CD8-positive, alpha-beta memory T cell (primary cell): ENCODE measurements at places on chromosomes 5 and 9. TPM values are rescaled to one million over a fixed set of nuclear protein-coding genes. Genes with fewer than 3 reads are reported as not detected.

IFNA13 gene
- not detected for total RNA-seq

PCDHA1 gene
- not detected for total RNA-seq

CNTNAP3B gene
- not detected for total RNA-seq

OCLN gene
- 0.68 TPM for total RNA-seq

SLC6A7 gene
- not detected for total RNA-seq

SGCD gene
- total RNA-seq = 0.11 TPM

DNA sequence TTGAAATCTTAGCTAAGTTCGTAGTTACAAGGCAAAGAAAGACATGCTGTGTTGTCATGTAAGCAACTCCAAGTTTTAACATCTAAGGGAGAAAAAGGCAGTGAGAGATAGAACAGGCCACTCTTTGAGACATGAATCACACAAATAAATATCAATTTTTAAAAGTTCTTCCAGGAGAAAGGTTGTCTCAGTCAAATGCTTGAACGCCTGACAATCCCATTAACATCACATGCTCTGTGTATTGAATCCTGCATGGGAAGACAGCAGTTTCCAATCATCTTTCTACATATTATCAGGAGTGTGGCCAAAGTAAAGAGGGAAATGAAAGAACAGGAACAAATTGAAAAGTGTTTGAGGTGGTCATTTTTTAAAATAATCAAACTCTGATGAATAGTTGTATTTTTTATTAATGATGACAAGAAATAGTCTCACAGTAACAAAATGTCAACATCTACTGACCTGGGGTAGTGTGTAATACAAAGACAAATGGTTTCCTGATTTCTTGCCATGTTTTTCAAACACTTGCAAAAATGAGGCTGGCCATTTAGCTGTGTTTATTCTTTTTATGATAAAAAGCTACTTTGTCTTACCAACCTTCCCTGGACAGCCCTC lies 6.4 kb upstream of the C6 start:
- H3K4me1 ChIP-seq = no peaks in the 10 kb centered on the region
- no peaks in the 10 kb centered on the region for H3K36me3 ChIP-seq
- no peaks in the 10 kb centered on the region for H3K27me3 ChIP-seq
- no peak overlapping the region for H3K4me3 ChIP-seq
- DNase-seq = no peak
- H3K27ac ChIP-seq = no peak overlapping the region

DNA sequence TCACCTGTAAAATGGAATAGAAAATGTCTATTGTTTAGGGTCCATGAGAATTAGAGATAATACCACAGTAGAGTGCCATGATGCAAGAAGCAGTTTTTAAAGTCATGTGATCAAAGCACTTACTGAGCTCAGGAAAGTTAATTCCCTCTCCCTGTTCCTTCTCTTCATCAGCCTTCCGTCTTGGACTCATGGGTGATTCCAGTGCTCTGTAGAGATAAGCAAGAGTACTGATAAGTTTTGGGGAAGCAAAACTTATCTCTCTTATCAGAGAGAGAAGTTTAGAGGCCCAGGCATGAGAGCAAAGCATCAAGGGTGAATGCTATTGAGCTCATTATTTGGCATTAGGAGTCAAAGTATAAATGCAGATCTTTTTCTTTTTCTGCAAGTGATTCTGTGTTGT lies 410.1 kb downstream of the AGTPBP1 start:
- H3K4me1 ChIP-seq = no peaks in the 10 kb centered on the region
- H3K27ac ChIP-seq = no peak overlapping the region
- no peaks in the 10 kb centered on the region for H3K27me3 ChIP-seq

DNA sequence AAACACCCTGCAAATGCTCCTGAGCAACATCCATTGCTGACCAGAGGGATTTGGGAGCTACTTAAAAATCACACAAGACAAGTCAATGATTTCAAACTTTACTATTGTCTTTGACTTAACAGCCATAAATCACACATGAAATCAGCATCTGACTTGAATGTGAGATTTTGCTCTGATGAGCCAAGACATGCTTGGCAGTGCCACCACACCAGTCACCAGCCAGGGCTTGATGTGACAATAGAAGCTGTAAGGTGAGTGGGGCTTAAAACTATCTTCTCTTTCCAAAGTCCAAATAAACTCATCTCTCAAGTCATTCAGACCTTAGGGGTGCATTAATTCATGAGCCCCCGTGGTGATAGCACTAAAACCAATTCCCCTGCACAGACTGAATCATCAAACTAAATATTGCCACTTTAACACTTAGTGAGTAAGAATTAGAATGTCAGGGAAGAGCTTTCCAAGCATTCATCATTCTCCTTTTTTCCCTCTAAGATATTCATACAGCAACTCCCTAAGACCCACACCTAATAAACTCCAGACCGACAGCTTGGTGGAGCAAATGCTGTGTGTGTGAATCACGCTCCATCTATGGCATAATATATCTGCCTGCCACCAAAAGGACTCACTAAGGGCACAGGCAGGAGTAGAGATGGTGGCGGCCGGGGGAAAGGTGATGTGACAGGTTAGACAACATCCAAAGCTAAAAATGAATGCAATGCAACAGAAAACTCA lies 119.4 kb downstream of the SPOCK1 start:
- H3K36me3 ChIP-seq = no peaks in the 10 kb centered on the region
- H3K27ac ChIP-seq = no peak overlapping the region
- no peak for DNase-seq
- H3K4me3 ChIP-seq = no peak overlapping the region
- H3K27me3 ChIP-seq = no peaks in the 10 kb centered on the region
- no peaks in the 10 kb centered on the region for H3K4me1 ChIP-seq

GRCh38 chr5:62475072-62475471 lies 62.5 kb downstream of the IPO11 start:
- H3K36me3 ChIP-seq = peaks cover 4% of the 10 kb centered on the region
- no peaks in the 10 kb centered on the region for H3K4me1 ChIP-seq
- no peaks in the 10 kb centered on the region for H3K27me3 ChIP-seq
- no peak overlapping the region for H3K27ac ChIP-seq

DNA sequence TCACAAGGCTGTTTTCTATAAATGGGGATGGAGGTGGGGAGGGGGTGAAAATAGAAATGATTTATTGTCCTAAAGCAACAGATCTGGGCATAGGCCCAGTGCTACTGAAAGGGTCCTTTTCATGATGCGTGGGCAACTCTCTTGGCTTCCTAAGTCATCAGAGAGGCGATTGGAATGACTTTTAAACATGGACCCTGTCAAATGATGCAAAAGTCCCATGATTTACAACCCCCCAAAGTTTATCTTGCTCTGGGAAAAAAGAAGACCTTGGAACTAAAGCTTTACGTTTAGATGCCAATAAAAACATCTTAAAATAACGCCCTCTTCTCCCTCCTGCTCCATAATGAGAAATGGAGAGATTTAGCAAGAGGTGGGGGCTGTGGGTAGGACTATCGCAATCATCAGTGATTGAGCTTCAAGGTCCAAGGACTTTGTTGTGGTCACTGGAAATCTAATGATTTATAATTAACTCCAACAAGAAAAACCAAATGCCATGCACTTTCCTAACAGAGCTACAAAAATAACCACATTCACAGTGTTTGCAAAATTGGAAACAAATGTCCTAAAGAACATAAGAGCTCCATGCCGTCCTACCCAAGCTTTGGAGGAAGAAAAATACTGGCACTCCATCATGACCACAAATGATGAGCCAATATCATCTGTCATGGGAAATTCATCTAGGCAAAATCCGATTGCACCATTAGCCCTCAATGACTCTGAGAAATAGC lies 167.5 kb upstream of the CLINT1 start:
- no peak for DNase-seq
- H3K4me3 ChIP-seq = no peak overlapping the region
- H3K27me3 ChIP-seq = no peaks in the 10 kb centered on the region
- no peak overlapping the region for H3K27ac ChIP-seq

DNA sequence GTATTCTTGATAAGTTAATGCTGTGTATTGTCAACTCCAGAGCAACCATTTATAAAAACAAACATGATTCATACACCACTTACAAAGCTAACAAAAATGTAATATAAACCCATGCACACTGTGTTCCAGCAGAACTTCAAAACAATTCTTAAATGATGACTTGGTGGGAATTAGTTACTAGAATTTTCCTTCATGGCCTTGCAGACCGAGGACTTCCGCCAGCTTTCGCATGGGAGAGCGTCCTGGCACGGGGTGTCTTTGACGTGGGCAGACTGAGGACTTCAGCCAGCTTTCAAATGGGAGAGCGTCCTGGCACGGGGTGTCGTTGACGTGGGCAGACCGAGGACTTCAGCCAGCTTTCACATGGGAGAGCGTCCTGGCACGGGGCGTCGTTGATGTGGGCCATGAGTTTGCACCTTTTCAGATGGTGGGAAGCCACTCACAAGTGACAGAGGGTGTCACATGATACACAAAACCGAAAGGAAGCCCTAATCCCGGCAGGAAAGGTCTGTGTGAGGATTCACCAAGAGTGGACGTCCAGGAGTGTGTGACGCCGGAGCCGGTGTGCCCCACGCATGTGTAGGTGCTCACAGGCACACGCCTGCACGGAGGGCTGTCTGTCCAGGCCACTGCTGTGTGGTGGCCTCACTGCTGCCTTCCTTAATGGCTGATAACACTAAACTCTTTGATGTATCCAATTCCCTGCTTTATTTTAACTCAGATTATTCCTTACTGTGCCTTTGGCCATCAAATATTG lies 211.3 kb upstream of the IRX4 start:
- no peaks in the 10 kb centered on the region for H3K36me3 ChIP-seq
- H3K4me1 ChIP-seq = no peaks in the 10 kb centered on the region
- H3K27me3 ChIP-seq = no peaks in the 10 kb centered on the region
- no peak overlapping the region for H3K27ac ChIP-seq

DNA sequence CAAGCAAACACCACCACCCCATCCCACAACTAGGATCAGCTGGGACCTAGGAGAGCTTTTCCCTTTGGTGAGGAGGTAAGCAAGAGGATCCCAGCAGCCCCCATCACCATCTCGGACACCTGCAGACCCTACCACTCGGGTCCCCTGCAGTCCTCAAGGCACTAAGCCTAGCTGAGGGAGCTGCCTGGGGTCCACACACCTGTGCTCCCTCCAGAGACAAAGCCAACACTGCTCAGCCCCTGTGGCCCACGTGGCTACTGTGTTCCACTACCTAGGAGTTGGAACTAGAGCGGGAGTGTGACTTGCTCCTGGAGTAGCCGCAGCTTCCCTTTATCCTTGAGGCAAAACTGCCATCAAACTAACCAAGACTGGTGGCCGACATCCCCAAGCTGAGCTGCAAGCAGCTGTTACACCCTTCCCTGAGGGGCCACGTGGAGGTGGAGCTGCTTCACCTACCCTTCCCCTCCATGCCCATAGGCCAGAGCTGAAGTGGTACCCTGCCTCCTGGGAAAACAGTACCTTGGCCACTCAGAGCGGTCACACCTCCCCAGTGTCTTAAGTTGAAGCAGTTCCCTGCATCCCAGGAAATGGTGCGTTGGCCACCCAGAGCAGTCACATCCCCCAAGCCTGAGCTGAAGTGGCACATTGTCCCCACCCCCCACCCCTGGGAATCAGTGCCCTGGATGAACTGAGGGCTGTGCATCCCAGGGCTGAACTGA lies 205.5 kb downstream of the CACNA1B start:
- no peaks in the 10 kb centered on the region for H3K4me1 ChIP-seq
- no peak overlapping the region for H3K4me3 ChIP-seq
- no peak overlapping the region for H3K27ac ChIP-seq

GRCh38 chr5:150624334-150625163 lies 15.9 kb upstream of the SYNPO start:
- H3K27ac ChIP-seq = no peak overlapping the region
- H3K27me3 ChIP-seq = peaks cover 12% of the 10 kb centered on the region
- peak overlapping the region; percentile 28 for H3K4me3 ChIP-seq
- H3K36me3 ChIP-seq = no peaks in the 10 kb centered on the region
- no peak for DNase-seq

DNA sequence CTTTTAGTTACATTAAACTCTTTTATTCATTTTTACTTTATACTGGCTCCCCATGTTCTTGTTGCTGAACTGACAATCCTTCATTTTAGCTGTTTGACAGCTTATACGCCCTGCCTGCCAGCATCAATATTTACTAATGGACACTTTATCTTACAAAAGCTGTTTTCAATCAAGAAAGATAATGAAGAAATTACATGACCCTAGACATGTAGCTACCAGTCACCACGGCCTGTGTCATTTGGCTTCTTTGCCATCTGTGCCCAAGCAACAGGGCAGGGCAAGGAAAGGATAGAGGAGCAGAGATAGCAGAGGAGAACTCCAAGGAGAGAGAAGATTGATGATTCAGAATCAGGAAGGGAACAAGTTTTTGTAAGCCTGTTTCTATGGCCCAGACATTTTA lies 647.3 kb downstream of the BRINP1 start:
- H3K4me1 ChIP-seq = no peaks in the 10 kb centered on the region
- H3K36me3 ChIP-seq = no peaks in the 10 kb centered on the region
- no peak overlapping the region for H3K4me3 ChIP-seq
- no peak for DNase-seq
- no peak overlapping the region for H3K27ac ChIP-seq
- no peaks in the 10 kb centered on the region for H3K27me3 ChIP-seq

GRCh38 chr5:156087577-156088110 lies 239.3 kb upstream of the SGCD start:
- no peak for DNase-seq
- no peaks in the 10 kb centered on the region for H3K27me3 ChIP-seq
- H3K27ac ChIP-seq = no peak overlapping the region
- H3K36me3 ChIP-seq = no peaks in the 10 kb centered on the region
- no peaks in the 10 kb centered on the region for H3K4me1 ChIP-seq

DNA sequence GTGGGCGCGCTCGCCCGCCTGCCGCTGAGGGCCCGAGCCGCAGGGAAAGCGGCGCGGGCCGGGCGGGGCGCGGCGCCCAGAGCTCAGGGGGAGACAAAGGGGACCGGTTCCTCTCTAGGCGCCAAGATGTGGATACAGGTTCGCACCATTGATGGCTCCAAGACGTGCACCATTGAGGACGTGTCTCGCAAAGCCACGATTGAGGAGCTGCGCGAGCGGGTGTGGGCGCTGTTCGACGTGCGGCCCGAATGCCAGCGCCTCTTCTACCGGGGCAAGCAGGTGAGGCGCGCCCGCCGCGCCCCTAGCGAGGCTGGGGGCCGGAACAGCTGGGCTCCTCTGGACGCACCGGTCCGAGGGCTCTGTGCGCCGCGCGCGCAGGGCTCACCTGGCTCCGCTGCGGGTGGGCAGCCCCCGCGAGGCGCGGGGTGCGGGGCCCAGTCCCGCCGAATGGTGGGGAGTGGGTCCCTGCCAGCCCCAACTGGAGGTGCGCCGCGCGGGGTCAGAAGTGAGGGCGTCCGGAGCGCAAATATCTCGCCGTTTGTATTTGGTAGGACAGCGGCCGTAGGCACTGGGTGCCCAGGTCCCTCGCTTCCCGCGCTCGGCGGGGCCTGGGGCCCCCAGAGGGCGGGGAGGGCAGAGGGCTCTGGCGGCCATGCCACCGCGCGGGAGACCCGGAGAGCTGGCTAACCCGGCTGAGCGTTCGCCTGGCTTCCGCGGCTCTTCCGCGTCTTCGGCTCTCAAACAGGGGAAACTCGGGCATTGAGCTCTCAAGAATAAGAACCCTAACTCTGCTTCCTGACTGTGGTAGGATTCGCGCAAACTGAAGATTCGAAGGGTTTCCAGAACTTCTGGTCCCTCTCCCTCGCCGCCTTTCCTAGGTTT lies 607 bp downstream of the UHRF2 start:
- no peaks in the 10 kb centered on the region for H3K36me3 ChIP-seq
- H3K4me1 ChIP-seq = peaks cover 34% of the 10 kb centered on the region
- peak overlapping the region; percentile 63 for H3K4me3 ChIP-seq
- H3K27ac ChIP-seq = peak overlapping the region; percentile 79
- H3K27me3 ChIP-seq = no peaks in the 10 kb centered on the region

GRCh38 chr9:134260801-134261200 lies 65.5 kb upstream of the RXRA start:
- no peak for DNase-seq
- H3K36me3 ChIP-seq = no peaks in the 10 kb centered on the region
- H3K27me3 ChIP-seq = no peaks in the 10 kb centered on the region
- H3K4me3 ChIP-seq = no peak overlapping the region
